ENCODE measurements at places on chromosomes 4 and X.

- peak; percentile 61 for DNase-seq
These were observed 169.0 kb upstream of the BCOR start for GRCh38 chrX:40266490-40267333.

DNA sequence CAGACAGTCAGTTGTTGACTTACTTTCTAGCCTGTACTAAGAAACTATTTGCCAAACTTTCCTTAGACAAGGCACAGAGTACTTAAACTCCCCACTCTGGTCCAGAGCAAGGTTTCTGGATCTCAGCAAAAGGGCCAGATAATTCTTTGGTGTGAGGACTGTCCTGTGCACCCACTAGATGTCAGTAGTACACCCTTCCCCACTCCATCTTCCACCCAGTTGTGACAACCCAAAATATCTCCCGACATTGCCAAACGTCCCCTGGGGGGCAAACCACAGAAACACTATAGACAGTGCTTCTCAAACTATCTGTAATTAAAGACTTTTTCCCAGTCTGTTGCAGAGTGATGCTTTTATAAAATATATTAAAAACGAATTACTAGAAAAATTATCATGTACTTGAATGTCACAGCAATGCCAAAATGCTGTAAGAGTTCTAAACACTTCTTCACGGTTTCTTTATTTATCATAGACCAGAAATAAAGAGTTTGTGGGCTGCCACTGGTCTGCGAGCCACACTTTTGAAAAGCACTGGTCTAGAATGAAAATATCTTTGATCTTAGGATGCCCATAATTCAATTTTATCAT is 203.5 kb downstream of the PRDM5 start:
- DNase-seq = peak; percentile 49

DNA sequence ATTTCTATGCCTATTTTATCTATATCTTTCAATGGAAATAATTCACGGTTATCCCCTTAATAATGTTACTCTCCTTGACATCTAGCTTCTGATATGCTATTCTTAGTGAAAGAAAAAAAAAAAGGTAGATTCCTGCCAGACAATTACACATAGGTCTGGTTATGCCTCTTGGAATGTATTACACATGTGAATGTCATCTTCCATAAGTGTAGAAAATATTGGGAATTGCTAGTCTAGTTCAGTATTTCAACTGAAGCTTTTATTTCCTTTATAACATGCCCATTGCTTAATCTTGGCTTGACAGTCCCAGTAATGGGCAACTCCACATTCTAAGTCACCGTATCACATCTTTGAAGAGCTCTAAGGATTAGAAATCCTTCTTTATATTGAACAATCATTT is 25.4 kb upstream of the PPP1R2C start:
- DNase-seq = peak; percentile 43

DNA sequence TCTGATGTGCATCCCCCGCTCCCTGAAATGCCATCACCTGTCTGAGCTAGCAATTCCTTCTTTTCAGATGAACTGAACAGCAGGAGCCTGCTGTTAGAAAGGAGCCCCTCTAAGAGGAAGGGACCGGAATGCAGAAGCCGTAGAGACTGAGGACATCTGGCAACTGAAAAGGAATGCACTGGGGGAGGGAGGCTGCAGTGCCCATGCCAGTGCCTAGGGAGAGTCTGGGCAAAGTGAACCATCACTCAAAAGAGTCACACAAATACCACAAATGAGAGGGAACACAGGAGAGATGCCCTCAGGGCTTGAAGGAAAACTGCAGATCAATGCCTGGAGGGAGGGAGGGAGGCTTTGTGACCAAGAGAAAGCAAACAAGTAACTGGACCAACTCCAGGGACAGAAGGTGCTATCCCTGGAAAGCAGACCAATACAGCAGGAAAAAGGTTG is 93.9 kb upstream of the CBR4 start:
- peak; percentile 82 for DNase-seq

DNA sequence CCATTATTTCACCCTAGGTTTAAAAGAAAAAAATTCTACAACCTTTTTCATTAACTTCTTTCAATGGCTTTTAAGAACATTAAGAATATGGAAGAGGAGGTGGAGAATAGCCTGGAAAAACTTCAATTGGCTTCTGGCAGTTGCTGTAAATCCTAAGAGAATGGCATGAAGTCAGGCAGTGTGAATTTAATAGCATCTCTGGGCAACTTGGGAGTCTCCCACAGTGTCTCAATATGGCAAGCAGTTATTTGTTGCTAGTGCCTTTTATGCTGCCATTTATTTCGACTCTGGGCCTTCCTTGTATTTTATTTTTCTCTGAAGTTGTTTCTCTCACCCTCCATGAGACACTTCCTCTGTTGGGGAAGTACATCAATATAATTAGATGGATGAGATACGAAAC is 322.1 kb downstream of the CBLL2 start:
- DNase-seq = no peak

- peak; percentile 46 for DNase-seq
These were observed 1.6 kb downstream of the CLOCK start for GRCh38 chr4:55545151-55545550.

- DNase-seq = peak; percentile 13
These were observed 61.7 kb downstream of the GPR82 start for GRCh38 chrX:41785685-41786084.

GRCh38 chr4:128338634-128339355 is 51.2 kb upstream of the PGRMC2 start:
- DNase-seq = peak; percentile 96

DNA sequence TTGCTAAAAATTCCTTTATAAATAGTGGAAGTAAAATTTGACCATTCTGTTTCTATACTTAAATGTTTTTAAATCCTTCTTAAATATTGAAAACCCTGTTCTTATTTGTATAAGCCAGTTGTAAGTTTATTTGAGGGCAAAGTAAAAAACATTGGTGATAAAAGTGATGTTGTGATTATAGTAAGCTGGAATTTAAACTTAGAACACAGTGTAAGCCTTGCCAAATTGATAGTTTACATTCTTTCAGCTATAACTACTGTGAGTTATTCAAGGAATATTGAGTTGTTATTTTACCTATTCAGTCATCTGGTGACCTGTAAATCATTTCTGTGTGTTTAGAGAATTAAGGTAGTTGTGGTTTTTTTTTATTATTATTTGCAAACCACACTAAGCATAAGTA is 9.6 kb downstream of the YY2 start:
- DNase-seq = no peak

DNA sequence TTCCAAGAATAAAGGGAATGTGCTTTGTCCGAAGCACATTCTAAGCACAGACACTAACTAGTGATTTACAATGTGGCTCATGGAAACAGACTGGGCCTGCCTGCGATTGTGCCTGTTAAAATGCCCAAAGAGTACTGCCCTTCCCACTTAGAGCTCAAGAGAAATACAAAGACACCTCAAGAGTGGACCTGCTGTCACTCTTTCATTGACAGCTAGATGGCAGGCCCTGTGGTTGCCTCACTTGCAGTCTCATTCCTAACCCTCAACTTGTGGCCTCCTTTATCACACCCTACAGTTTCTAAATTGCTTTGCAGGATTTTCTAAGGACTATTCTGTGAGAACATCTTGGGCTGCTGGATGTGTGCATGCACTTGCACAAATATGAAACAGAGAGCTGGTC is 331.0 kb upstream of the EMCN start:
- DNase-seq = no peak

DNA sequence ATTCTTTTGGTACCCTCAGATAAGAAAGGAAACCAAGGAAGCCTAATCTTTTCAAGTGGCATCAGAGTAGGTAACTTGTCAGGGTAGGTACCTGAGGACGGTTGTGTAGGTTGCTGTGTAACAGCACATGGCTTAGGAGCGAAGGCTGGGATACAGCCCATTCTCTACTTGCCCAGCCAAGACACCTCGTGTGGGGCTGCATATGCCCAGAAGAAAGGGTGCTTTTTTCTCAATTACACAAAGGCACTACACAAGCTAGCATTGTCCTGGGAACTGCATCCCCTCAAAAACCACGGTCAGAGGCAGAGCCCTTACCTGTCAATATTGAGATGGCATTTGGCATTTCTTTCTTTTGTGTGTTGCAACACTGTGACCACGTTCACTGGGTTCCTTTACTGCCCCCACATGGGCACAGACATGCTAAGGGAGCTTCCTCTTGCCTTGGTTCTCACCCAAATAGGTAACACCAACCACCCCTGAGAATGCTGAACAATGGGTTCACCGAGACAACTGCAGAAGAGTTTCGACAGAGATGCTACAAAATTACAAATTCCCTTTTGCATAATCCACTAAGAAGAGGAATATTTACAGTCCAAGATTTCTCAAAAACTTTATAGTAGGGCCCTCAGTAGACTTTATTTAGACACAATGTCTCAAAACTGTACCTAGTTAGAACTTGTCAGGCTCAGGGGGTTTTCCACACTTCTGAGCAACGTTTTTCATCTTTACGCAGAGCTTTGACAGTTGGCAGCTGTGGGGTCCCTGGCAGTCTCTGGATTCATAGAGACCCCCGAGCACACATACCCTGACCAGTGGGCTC is 35.8 kb upstream of the TNIP3 start:
- DNase-seq = no peak

- DNase-seq = peak; percentile 67
These were observed 143.0 kb downstream of the STIM2 start for GRCh38 chr4:27003642-27004113.

GRCh38 chr4:185729391-185729804 is 82.6 kb downstream of the SORBS2 start:
- DNase-seq = no peak

GRCh38 chr4:3811621-3812020 is 45.4 kb downstream of the ADRA2C start:
- DNase-seq = no peak

GRCh38 chr4:101792056-101792590 is 1.6 kb downstream of the BANK1 start:
- DNase-seq = peak; percentile 27

DNA sequence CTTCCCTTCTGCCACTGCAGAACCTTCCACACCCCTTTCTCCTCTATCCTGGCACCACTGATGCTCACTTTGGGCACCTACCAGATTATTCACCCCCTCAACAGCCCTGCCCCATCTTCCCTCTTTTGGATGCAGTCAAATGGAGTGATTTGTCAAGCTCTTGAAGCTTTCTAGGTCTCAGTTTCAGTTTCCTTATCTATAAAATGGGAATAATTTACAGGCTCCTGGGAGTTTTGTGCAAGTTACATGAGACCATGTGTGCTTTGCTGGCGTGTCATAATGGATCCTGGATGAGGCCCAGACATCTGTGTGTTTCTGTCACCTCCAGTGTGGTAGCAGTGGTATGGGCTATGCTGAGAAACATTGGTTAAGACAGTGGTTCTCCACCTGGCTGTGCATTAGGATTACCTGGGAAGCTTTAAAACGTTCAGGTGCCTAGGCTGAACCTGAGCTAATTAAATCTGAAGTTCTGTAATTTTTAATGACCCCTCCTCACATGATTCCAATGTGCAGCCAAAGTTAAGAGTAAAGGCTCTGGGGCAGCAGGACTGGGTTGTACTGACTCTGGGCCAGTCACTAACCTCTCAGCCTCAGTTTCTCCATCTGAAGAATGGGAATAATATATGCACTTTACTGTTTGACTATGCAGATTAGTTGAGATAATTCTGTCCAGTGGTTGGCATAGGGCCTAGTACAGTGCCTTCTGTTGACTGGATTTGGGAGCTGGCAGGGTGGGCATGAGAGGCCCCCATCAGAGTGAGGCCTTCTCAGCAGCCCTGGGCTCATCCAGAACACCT is 6.8 kb upstream of the MGST2 start:
- no peak for DNase-seq

GRCh38 chr4:11182586-11183355 is 245.9 kb downstream of the HS3ST1 start:
- DNase-seq = no peak

DNA sequence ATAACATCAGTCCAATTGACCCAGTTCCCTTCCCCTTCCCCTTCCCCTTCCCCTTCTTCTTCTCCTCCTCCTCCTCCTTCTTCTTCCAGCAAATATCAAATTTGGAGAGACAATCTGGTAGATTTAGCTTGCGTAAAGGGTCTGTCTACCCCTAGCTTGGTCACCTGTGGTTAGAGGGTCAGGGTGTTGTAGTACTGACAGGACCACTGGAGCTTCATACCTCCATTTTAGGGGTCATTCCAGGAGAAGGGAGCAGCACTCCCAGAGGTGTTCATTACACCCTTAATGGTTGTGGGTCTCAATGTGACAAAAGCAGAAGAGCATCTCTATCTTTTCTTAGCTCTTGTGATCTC is 3.7 kb upstream of the FGB start:
- DNase-seq = no peak

- DNase-seq = no peak
These were observed 331.2 kb downstream of the PAPSS1 start for GRCh38 chr4:107388736-107389274.

DNA sequence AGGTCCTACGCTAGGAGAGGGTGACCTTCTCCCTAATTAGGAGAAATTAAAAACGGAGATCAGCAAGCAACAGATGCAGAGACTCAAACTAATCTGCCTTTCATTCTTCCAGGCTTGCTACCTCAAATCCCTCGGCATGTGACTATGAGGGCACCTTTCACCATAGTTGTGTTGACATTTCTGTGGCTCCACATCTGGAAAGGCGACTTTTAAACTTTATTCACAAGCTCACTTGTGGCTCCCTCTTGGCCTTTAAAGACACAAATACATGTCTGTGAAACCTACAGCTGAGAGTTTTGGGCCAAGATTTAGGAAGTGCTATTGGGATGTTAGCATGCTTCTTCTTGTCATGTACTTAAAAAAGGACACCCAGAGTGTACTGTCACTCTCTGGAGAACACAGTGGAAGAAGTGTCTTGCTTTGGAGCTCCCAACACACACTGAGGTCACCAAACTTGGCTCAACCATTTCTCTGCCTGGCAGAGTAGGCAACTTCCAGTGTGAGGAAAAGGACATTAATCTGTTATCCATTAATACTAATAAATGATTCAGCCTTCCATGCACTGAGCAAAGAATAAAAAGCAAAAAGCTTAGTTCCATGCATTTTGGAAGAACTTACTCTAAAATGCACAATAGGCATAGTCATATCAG is 60.1 kb downstream of the LDB2 start:
- DNase-seq = no peak

DNA sequence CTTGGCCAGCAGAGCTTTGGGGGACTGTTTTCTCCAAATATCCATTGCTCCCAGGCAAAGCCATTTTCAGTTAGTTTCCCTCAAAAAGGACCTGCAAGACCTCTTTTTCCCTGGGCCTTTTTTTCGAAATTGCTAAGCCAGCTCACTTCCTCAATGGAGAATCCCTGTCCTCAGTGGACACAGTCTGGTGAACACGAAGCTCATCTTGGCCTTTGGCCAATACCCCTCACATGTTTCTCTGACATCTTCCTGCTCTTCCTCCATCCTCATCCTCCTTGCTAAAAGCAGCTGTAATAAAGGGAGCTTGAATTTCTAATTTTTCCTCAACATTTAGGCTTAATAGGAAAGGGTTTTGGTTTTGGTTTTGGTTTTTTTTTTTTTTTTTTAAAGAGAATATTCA is 17.6 kb upstream of the PRPS1 start:
- no peak for DNase-seq

GRCh38 chr4:133776961-133777360 is 424.6 kb downstream of the PABPC4L start:
- no peak for DNase-seq

DNA sequence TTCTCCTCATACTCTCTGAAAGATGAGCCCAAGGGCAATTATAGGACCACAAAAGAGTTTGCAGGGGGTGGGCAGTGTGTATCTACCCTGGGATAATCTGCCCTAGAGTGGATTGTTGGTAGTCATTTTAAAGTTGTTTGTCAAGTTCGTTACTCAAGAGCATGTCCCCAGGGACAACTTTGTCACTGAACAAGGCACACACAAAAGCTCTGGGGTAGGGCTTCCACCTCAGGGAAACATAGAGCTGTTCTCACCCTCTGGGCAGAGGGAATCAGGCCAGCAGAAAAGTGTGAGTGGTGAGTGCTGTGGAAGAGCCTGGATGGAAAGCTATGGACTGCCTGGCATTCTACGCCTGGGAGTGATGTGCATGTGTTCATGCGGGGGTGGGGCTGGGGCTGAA is 23.3 kb upstream of the LEF1 start:
- DNase-seq = no peak
